CD4-positive, alpha-beta T cell treated with Interleukin-6 at 100 ng/mL for 8 hours (primary cell): ENCODE measurements at places on chromosomes 2 and 18.

GRCh38 chr2:150522269-150522668 lies 34.8 kb upstream of the RND3 start:
- no peak for DNase-seq

DNA sequence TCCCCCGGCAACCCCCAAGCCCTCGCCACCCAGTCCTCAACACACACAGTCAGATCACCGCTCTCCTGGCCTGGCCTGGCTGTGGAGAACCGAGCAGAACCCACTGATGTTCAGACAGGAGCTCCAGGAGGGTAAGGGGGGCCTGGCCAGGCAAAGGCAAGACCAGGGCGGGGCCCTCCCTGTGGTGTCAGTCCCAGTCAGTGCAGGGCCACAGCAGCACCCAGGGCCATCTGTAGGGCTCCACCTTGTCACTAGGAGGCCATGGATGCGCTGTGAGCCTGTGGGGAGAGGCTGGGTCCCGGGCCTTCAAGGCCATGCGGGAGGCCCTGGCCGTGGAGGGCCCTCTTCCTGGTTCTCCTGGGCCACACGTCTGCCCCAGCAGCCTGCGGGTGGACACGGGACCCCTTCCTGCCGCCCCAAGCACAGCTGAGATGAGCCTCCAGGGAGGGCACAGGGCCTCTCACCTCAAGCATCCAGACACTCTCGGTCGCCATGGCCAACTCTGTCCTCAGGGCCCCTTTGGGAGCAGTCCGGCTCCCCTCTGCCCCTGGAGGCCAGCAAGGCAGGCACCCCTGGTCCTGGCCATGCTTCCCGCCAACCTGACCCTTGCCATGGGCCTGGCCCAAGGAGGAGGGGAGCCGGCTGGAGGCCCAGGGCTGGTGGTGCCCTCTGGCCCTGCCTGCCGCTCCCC lies 2.0 kb downstream of the ANO7 start:
- no peak for DNase-seq

- no peak for DNase-seq
Observed at GRCh38 chr18:79737426-79737825, 57.8 kb downstream of the CTDP1 start.

DNA sequence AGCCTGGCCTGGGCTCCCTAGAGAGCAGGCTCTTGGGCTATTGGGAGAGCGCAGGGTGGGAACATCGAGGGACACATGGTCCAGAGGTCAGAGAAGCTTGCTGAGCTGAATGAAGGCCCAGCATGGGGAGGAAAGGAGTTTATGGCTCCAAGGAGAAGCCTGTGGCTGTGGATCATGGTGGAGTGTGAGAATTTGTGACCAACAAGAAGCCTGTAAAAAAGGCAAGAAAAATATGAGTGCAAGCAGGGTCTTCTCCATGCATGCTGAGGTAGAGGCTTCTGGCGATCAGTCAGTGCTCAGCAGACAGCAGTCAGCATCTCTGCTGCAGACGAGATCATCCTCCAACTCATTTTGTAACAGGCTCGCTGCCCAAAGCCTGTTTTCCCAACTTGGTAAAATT lies 1.3 kb upstream of the SCYGR3 start:
- DNase-seq: no peak

DNA sequence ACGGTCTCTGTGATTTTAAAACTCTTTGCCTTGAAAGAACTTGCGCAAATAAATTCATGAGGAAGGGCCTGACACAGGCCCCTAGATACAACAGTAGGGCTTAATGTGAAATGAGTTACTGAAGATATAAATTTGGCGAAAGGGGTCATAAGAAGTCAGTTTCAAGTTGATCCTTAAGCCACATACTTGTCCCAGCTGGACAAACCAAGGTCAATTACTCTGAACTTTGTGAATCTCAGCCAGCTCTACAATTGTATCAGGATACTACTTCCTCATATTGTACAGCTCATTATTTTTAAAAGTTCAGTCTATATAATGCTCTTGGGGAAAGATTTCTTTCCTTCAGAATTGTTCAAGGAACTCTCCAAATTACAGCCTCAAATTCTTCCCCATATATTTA lies 432.8 kb downstream of the METTL4 start:
- DNase-seq: no peak

GRCh38 chr2:133266041-133266925 lies 302.0 kb downstream of the NCKAP5 start:
- DNase-seq: no peak

GRCh38 chr2:105490204-105490603 lies 91.4 kb upstream of the FHL2 start:
- no peak for DNase-seq

DNA sequence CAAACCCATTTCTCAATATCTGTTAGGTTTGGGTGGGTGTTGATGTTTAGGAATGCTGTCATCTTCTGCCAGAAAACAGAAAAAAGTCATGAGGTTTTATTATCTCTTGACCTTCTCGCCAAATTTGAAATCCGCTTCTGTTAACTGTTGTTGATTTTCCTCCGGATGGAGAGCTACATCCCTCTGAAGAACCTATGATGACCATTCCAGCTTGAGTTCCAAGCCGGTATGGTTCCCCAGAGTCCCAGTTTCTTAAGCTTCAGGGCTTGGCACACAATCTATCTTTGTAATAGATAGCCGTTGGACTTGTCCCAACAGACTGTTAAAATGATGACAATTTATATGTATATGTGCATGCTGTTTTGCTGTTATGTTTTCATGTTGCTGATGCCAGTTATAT lies 1201.0 kb downstream of the LRP1B start:
- DNase-seq: no peak

GRCh38 chr2:113370030-113370429 lies 67.5 kb upstream of the ZNG1B start:
- no peak for DNase-seq

DNA sequence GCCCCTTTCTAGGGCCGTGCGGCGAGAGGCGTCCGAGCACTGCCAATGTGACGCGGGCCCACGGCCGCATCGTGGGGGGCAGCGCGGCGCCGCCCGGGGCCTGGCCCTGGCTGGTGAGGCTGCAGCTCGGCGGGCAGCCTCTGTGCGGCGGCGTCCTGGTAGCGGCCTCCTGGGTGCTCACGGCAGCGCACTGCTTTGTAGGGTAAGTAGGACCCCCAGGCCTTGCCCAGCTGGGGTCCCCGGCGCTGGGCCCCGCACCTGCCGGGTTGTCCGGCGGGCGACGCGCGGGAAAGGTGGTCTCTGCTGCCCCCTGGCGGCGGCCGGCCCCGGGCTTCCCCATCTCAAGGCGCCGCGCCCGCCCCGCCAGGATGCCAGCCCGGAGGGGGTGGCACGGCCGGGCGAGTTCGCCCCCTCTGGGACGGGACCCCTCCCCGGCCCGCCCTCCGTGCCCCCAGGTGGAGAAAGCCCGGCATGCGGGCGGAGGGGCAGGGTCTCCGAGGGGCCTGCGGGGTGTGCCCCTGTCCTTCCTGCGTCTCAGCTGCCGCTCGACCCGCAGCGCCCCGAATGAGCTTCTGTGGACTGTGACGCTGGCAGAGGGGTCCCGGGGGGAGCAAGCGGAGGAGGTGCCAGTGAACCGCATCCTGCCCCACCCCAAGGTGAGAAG lies 1.9 kb downstream of the PRSS56 start:
- DNase-seq: peak; percentile 54

DNA sequence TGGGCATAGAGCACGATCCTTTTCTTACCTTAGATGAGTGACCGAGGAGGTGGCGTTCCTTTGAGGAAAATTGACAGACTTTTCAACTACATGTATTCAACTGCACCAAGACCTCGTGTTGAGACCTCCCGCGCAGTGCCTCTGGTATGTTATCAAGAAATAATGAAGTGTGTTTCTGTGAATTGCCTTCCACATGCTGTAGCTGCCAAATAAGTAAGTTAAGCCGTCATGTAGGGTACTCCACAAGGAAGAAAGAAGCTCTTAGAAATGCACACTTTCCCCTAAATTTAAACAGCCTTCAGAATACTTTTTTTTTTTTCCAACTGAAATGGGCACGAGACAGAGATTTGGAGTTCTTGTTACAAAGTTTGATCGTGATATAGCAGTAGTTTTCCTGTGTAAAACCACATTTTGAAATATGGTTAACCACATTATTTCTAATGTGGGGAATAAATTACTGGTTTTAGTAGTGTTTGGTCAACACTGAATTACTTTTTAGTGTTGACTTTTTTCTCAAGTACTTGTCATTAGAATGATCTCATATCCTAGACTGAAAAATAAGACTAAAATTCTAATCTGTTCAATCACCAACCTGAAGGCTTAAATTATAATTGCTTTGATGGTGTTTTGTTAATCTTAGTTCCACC lies 30.5 kb downstream of the PDK1 start:
- no peak for DNase-seq

- no peak for DNase-seq
Observed at GRCh38 chr2:20600756-20601325, 50.1 kb downstream of the HS1BP3 start.

DNA sequence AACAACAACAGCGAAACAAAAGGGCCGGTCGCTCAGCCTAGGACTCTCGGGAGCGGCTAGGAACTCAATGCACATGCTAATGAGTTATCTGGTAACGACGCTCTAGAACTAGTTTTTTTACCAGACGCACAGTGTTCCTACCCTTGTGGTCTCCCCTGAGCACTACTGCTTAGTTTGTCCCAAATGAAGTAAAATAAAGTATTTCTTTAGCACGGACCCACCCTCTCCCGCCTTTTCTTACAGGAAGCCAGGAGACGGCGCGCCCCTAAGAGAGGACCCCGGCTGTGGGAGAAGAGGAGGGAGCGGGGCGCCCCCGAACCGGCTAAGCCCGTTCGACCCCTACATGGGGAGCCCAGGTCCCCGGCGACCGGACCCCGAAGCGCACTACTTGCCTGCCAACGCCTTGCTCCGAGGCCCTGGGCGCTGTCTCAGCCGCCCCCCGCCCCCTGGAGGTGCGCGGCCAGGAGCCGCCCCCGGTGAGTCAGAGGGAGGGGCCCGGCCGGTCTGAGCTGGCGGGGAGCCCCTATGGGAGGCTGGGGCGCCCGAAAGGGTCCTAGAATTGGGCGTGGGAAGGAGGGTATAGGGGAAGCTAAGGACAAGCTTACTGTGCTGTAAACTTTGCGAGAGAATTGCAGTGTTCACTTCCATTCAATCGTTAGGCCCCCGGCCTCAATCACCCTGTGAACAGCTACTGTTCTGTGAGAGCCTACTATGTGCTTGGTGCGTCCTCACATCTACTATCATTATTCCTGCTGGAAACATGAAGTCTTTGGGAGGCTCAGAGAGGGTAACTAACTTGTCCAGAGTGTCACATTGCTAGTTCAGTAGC lies 3.6 kb upstream of the CAPG start:
- no peak for DNase-seq

GRCh38 chr18:11548916-11549551 lies 60.4 kb upstream of the SLC35G4 start:
- DNase-seq: no peak

GRCh38 chr2:101710471-101711318 lies 13.2 kb downstream of the MAP4K4 start:
- DNase-seq: peak; percentile 32

- DNase-seq: no peak
Observed at GRCh38 chr2:138013639-138014038, 49.4 kb downstream of the HNMT start.

GRCh38 chr2:96207774-96208142 lies 869 bp downstream of the STARD7 start:
- DNase-seq: no peak

DNA sequence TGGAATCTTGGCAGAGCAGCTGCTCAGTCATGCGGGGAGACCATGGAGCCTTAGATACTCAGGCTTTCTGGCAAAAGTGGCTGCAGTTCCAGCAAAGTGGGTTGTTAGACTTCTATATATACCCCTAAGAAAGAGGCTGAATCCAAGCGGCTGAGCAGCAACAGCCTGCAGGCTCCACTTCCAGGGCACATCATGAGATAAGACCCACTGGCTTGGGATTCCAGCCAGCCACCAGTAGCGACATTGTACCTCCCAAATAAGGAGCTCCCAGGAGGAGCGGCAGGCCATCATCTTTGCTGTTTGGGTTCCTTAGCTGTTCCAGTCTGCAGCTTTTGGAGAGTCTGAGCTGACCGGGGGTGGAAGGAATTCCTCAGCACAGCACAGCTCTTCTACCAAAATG lies 150.3 kb upstream of the ST6GAL2 start:
- DNase-seq: no peak

GRCh38 chr18:50658601-50659000 lies 98.7 kb downstream of the MAPK4 start:
- no peak for DNase-seq

GRCh38 chr2:162581959-162582798 lies 238.2 kb downstream of the GCA start:
- DNase-seq: no peak

GRCh38 chr2:233761040-233761769 lies 1.1 kb downstream of the UGT1A1 start:
- DNase-seq: no peak

DNA sequence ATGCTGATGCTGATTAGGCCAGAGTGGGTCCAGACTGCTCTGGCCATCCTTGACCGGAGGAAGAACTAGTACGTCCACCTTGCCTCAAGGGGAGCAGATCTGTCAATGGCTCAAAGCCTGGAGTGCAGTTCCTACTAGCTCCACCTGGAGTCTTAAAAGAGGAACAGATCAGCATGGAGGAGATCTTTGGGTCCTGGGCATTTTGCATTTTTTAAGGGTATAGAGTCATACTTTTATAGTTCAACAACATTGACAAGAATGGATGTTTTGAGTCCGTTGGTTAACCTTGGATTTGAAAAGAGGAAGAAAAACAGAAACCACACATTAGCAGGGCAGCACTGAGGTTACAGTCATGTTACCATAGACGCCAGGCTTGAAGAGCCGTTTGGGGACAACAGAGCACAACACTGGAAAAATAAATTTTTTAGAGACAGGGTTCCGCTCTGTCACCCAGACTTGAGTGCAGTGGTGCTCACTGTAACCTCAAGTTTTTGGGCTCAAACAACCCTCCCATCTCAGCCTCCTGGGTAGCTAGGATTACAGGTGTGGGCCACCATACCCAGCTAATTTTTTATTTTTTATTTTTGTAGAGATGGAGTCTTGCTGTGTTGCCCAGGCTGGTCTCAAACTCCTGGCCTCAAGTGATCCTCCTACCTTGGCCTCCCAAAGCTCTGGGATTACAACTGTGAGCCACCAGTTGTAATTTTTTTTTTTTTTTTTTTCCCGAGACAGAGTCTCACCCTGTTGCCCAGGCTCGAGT lies 78.5 kb downstream of the PRKCE start:
- DNase-seq: no peak

- DNase-seq: no peak
Observed at GRCh38 chr2:196934672-196935071, 8.2 kb upstream of the PGAP1 start.

DNA sequence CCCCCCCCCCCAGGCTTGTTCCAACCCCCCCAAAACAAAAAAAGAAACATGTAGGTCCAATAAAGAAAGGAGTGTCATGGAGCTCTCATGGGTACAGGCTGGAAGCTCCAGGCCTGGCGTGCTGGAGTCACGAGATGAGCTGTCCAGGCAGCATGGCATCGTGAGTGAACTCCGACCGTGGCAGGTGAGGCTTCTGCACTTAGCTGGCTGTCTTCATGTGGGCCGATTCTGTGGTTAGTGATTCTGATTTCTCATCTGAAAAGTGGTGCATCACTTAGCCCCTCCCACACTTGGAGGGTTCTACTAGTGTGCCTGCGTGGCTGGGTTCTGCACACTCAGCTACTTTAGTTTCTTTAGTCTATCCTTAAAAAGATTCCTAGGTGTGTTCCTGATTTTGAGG lies 126.4 kb upstream of the MGAT5 start:
- peak; percentile 62 for DNase-seq

- DNase-seq: peak; percentile 65
Observed at GRCh38 chr2:64036034-64036705, 16.9 kb upstream of the VPS54 start.

GRCh38 chr2:198657512-198658121 lies 800.1 kb downstream of the SATB2 start:
- DNase-seq: no peak
